ENCODE measurements at places on chromosomes 1 and 21.

GRCh38 chr1:160761886-160762285 is 22.8 kb downstream of the SLAMF7 start:
- no peak for DNase-seq

DNA sequence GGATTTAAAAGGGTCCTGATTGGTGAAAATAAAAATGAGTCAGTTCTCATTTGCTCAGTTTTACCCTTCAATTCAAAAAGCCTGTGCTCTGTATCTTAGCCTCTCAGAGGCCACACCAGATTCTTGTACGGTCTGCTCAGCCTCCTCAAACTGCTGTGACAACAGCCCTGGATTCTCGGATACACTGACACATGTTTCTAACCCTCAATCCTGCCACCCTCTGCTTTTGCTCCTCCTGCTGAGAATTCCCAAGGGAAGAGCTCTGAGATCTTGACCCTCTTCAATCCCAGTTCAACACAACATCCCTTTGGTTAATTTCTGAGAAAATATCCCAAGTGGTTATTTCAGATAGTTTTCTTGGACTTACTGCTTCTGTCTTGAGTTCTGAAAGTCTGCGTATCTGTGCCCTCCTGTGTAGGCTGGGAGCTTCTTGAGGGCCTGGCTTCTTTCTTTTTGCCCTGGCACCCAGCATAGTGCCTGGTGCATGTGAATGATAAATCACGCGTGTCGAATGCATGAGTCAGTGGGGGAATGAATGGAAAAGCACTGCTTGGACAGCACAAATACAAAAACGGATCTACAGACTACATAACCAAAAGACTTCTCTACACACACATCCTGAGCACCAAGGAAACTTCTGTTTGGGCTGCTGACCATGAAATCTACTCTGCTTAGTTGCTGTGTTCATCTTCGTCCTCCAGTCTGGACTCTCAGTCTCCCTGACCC is 24.5 kb downstream of the IRF2BP2 start:
- no peak for DNase-seq

DNA sequence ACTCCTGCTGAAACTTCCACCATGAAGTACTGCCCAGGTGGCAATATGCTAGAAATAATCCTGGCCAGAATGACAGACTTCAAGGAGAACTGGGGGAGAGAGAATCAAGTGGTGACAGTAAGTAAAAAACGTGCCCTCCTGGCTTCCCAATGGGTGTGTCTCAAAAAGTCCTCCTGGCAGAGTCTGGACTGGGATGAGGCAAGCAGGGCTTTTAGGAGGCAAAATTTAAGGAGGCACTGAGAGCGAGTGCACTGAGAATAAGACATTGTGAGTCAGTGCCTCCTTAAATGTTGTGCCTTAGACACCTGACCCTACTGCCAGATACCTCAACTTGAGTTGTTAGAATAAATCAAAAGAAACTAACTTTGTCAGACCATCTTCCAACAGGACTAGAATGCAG is 2.2 kb downstream of the LRRC52 start:
- no peak for DNase-seq

DNA sequence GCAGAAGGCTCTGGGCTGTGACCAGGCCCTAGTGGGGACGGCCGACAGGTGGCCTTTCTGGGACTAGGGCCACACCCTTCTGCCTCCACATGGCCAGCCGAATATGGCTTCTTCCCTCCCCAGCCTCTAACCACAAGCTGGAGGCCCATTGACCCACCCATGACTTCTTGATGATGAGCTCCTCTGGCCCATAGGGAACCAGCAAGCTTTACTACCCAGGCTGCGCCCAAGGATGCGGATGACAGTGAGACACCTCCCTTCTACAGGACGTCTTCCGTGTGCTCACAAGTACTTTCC is 41.0 kb downstream of the LDLRAD2 start:
- DNase-seq: no peak

DNA sequence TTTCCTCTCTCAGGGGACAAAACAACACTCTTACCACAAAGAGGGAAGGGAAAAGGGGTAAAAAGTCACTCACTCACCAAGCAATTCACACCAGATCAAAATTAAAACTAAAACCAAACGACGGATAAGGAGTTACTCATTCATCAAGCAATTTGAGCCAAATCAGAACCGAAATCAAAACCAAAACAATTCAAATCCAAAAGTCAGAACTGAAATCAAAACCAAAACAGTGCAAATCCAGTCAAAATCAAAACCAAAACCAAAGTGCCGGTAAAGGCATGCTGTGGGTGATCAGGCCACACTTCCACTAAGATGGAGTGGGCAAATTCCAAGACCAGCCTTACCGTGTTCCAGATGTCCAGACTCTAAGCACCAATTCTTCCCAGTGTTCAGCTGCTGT is 717.9 kb downstream of the AMY1C start:
- DNase-seq: no peak

- DNase-seq: no peak
Measured at GRCh38 chr1:244941121-244941520, 76.8 kb upstream of the HNRNPU start.

- no peak for DNase-seq
Measured at GRCh38 chr21:38753114-38753513, 52.6 kb upstream of the ETS2 start.

DNA sequence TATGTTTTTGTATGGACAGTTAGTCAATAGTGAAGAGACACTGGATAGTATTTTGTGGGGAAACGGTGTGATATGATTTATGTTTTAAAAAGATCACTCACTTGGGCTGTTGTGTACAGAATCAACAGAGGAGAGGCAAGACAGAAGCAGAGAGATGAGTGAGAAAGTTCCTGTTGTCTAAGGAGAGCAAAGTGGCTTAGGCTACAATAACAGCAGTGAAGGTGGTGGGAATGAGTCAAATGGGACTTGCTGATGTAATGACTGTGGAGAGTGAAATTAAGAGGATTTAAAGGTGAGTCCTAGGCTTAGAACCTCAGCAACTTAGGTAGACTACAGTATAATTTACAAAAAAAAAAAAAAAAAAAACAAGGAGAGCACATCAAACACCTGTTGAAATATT is 169.2 kb upstream of the HP1BP3 start:
- no peak for DNase-seq

DNA sequence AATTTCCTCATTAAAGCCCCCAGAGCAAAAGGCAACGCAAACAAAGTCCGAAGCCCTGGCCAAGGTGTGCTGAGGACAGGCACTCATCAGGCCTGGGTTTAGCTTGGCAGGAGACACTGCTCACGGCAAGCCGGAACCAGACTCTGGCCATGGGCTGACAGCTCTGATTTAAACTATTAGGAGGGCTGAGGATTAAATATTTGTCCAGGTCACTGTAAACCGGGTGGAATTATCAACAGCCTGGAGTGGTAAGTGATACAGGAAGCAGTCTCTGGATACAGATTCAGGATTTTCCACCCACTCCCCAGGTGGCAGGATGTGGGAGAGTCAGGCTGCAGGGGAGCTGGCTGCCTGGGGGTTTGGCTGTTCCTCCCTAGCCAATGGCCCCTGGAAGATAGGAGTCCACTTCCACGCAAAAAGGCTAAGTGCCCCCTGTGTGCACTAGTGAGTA is 42.4 kb downstream of the SLC66A1 start:
- DNase-seq: no peak

GRCh38 chr1:31607360-31607759 is 10.1 kb upstream of the HCRTR1 start:
- no peak for DNase-seq

GRCh38 chr21:18622383-18622782 is 218.8 kb upstream of the TMPRSS15 start:
- DNase-seq: no peak

DNA sequence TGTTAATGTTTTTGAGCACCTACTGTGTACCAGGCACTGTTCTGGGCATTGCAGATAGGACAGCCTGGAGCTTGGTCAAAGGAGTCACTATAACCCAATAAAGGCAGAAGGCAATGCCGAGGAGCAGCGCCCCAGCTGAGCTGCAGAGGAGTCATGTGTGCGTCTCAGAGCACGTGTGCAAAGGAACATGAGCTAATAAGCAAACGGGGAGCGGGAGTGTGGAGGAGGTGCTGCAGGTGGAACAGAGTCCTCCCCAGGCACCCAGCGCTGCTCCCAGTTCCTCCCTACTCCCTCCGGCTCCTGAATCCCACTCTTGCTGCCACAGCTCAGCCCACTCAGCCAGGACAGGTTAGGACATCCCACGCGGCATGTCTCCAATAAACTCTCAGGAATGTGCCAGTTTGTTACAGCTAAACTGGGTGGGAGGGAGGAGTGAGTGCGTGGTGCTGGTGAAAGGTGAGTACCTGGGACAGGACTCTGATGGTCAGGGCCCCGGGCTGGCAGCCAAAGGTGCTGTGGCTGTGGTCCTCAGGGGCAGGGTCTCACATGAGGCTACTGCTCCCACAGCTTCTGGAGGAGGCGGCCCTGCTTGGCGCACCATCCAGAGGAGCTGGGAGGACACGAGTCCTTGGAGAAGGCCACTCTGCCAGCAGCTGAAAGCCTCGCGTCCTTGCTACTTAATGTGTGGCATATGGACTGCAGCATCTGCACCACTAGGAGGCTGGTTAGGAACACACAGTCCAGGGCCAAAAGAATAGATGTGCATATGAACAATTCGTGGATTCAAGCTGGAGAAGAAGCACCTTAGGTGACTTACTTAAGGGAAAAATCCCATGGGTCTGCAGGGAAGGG is 52.3 kb downstream of the GRIK3 start:
- no peak for DNase-seq

DNA sequence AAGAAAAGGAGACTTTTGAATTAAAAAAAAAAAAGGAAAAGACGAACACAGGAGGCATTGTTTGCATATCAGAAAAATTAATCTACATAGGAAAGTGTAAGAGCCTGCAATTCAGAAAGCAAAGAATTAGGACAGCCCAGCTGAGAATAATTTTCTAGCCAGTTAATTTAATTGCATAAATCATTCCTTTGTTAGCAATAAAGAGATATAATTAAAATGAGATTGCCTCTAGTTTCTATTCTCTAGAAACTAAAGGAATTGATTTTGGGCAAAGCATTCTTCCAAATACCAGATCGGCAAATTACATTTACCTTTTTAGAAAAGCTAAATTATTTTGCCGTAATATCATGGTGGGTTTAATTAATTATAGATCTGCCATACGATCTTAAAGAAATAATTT is 46.0 kb downstream of the NUF2 start:
- no peak for DNase-seq

DNA sequence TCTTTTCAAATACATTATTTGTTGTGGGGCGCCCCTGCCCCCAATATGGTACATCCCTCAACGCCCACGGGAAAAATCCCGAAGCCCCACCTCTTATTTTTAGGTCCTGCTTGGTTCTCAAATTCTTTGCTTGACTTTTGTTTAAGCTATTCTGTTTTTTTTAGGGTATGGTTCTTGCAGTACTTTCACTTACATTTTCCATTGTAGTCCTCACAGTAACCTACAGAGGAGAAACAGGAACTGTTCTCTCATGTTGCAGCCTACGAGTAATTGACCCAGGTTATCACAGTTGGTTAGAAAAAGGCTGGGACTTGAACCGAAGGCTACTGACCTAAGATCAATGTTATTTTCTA is 697 bp upstream of the C21orf91 start:
- peak; percentile 59 for DNase-seq

DNA sequence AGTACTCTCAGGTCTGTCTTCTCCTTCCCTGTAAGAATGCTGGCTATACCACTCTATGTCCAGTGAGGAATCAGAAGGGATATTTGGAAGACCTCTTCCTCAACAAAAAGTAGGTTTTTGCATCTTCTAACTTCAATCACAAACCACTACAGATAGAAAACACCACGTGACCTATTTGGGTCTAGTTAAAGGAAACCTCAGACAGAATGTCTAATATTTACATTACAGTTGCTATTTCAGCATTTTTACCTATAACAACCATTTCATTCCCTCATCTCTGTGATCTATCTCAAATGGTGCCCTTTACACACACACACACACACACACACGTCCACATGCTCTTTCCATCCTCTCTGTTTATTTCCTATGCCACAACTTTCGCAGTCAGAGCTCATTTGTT is 7.9 kb upstream of the ADORA3 start:
- no peak for DNase-seq

GRCh38 chr1:7043191-7043549 is 257.9 kb downstream of the CAMTA1 start:
- DNase-seq: no peak

GRCh38 chr1:94544706-94545490 is 3.3 kb upstream of the F3 start:
- no peak for DNase-seq
